ENCODE measurements at places on chromosomes 6 and 20. TPM values are rescaled to one million over a fixed set of nuclear protein-coding genes. Genes with fewer than 3 reads are reported as not detected.

IMPG1 gene
- total RNA-seq = not detected

BPIFB4 gene
- not detected for total RNA-seq

CLDN20 gene
- not detected for total RNA-seq

IL17A gene
- not detected for total RNA-seq

GRCh38 chr20:22829356-22829755 is 205.8 kb upstream of the SSTR4 start:
- DNase-seq = no peak

DNA sequence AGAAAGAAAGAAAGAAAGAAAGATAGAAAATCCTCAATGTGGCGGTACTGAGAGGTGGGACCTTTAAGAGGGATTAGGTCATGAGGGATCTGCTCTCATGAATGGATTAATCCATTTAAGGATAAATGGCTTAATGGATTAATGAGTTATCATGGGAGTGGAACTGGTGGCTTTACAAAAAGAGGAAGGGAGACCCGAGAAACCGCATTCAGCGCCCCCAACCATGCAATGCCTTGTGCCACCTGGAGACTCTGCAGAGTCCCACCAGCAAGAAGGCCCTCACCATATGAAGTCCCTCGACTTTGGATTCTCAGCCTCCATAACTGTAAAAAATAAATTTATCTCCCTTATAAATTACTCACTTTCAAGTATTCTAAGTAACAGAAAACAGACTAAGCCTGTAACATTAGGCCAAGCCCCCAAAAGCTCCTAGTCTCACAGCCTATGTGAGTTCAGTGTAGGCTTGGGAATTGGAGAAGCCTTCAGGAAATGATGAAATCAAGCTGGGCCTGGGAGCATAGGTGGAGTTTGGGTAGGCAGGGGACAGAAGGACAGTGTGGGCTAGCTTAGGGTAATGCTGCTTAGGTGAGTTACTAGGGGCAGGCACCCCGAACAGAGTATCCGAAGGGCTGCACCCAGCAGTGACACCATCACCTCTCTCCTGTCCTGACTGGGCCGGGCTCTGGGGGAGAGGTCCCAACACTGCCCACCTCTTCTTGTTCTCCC is 36.2 kb upstream of the RNF24 start:
- DNase-seq = no peak

DNA sequence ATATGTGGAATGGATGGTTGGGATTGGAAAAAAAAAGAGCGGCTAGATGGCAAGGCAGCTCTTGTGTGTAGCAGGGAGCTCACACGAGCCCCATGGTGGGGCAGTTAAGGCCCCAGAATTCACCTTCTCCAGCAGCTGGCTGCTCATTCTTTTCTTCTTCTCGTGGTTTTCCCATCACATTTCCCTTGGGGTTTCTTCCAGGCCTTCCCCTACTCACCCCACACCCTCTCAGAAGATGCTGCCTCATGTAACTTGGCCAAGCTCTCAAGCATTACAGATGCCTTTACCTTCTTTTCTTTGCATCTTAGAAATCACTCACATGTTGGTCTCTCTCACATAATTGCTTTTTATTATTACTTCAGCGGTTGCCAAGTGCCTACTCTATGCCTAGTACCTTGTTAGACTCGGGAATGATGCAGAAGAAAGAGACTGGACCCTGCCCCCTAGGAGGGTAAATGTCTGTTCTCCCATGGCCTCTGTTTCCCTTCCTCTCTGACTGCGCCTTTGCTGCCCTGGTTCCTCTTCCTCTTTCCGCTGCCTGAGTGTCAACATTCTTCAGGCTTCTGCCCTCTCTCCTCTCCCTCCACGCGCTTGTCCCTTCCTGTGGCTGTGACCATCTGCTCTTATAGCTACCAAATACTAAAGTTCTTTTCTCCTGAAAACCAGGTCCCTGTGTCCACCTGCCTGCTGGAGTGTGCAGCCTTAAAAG is 28.6 kb downstream of the PPARD start:
- no peak for DNase-seq

DNA sequence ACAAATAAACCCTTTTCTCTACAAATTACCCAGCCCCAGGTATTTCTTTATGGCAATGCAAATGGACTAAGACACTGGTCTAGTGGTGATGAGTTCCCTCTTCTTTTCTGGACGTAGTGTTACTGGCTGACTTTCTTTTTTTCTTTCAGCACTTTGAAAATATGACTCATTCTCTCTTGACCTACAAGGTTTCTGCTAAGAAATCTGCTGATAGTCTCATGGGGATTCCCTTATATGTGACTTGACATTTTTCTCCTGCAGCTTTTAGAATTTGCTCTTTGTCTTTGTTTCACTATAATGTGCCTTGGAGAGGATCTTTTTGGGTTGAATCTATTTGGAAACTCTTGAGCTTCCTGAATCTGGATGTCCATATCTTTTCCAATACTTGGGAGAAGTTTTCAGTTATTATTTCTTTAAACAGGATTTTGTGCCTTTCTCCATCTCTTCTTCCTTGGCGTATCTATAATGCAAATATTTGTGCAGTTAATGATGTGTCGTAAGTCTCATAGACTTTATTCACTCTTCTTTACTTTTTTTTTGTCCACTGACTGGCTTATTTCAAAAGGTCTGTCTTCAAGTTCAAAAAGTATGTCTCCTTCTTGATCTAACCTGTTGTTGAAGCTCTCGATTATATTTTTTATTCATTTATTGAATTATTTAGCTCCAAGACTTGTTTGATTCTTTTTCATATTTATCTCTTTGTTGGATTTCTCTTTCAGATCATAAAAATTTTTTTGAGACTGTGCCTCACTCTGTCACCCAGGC is 42.2 kb upstream of the TPD52L1 start:
- no peak for DNase-seq

DNA sequence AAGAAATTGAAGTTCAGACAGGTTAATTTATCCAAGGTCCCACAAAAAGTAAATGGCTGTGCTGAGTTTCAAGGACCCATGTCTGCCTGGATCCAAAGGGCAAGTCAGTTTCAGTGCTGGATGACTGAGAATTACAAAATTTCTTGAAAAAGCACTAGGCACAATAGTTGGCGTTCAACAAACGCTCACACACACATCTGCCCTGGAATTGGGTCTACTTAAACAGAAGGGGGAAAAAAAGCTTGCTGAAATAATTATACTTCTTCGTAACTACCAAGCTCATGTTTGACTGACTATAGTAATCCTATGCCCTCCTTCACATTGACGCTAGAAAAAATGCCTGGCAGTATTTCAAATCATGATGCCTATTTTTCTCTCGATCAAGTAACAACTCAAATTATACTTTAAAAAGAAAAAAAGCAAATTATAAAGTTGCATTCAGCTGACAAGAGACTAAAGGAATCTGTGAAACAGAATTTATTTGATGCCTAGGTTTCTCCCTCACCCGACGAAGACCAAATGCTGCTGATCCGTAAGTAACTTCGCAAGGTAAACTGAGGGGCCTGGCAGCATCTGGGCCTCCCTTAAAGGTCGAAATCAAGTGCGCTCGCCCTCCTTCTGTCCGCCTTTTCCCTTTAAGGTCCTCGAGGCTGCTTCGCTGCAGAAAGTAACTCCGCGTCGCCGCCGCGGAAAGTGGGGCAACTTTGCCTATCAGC is 650 bp upstream of the CD2AP start:
- DNase-seq = peak; percentile 8

GRCh38 chr6:168756009-168756634 is 315.1 kb downstream of the SMOC2 start:
- DNase-seq = no peak

- no peak for DNase-seq
These were observed 7.7 kb downstream of the SS18L1 start for GRCh38 chr20:62151225-62151624.

DNA sequence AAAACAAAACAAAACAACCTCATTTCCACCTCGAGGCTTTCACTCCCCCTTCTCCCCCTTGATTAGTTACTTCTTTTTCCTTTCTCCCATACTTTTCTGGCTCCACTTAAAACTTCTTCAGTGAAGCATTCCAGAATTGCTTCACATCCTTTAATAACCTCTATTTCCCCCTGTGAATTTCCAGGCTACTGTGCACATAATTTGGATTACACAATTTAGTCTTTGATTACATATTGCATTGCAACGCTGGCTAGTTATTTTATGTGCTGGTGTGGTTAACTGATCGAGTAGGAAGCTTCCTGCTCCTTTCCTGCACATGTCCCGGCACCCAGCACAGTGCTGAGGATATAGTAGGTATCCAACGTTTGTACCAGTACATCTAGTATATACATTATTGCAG is 28.1 kb upstream of the EEF1E1 start:
- DNase-seq = peak; percentile 32

DNA sequence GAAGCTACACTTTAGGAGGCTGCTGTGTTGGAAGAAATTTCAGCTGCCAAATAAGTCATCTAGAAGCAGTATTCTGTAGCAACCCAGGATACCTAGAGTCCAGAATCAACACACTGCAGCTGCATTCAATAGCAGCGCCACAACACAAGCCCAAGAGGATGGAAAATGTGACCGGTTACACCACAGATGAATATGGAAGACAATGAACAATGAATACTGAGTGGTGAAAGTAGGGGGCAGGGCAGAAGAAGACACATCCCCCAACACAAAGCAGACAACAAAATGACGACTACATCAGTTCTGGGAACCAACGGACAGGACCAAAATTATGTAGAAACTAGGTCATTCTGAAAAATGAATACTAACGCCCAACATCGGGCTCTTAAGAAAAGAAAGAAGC is 38.2 kb downstream of the KIF6 start:
- DNase-seq = no peak

GRCh38 chr6:30447237-30447636 is 42.1 kb upstream of the HLA-E start:
- no peak for DNase-seq

DNA sequence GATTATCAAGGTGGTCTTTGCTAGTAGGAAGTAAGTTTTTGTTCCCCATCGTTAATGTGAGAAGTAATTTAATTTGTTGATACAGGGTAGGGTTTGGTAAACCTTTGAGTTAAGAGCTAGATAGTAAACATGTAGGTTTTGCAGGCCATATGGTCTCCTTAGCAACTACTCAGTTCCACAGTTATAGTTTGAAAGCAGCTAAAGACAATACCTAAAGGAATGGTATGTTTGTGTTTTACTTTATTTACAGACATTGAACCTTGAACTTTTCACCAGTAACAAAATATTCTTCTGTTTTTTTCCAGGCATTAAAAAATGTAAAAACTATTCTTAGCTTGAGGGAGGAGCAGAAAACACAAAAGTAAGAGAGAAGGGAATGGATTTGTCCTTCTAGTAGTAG is 1.7 kb downstream of the CAP2 start:
- DNase-seq = no peak

GRCh38 chr6:132971676-132972075 is 157.3 kb downstream of the RPS12 start:
- DNase-seq = no peak

- DNase-seq = no peak
These were observed 86.1 kb downstream of the COL9A1 start for GRCh38 chr6:70216767-70217166.

DNA sequence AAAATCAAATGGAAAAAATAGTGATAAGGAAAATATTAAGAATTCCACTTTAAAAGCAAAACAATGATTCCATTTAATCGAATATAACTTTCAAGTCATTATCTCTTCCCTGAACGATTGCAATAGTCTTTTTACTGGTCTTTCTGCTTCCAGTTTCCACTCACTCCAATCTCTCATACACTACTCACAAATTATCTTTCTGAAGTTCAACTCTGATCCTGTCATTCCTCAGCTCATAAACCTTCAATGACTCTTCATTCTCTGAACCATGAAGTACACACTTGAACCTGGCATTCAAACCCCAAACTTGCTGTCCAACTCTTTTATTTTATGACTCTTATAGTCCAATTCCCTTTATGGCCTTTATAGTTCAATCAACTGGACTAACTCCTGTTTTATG is 304.1 kb upstream of the TCF21 start:
- no peak for DNase-seq

- peak; percentile 51 for DNase-seq
These were observed 5.5 kb upstream of the HLA-E start for GRCh38 chr6:30483677-30484279.

GRCh38 chr6:1240766-1241318 is 71.1 kb upstream of the FOXQ1 start:
- DNase-seq = no peak

DNA sequence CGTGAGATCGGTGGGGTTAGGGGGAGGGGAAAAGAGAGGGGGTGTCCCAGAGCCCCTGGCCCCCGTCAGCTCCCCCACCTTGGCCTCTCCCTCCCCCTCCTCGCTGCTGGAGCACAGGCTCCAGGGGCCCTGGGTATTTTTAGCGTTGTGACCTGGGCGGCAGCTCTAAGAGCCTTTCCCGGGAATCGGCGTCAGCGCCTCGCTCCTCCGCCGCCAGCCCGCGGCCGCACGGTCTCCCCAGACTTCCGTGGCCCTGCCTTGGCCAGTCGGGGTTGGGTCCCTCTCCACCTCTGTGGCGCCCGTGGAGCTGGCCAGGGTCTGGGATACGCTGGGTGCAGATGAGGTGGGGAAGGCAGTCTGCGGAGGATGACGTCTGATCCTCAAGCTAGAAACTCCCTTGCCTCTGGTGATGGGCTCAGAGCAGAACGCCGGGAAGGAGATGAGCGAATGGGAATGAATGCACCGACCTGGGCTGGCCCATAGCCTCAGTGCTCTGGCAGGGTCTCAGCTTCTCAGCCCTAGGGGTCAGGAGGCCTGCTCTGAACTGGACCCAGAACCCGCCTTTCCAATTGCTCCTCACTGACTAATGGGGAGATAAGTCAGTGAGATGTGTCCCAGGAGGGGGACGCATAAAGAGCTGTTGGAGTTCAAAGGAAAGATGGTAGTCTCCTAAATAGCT is 883 bp upstream of the DBNDD2 start:
- DNase-seq = peak; percentile 14

DNA sequence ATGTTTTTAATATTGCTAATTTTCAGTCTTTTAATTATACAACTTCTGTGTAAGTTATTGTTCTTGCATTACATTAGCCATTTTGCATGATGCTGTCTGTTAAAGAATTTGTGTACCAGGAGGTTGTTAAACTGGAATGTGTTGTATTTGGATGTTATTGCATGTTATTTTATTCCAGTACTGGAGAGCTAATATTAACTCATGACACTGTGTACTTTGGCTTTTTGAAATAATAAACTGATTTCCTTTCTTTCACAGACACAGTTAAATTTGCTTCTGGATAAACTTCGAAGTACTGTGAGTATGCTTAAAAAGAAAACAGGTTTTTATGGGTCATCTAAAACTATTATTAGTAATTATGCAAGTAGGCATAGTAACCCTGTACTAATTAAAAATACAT is 121.3 kb downstream of the MYO6 start:
- DNase-seq = no peak

DNA sequence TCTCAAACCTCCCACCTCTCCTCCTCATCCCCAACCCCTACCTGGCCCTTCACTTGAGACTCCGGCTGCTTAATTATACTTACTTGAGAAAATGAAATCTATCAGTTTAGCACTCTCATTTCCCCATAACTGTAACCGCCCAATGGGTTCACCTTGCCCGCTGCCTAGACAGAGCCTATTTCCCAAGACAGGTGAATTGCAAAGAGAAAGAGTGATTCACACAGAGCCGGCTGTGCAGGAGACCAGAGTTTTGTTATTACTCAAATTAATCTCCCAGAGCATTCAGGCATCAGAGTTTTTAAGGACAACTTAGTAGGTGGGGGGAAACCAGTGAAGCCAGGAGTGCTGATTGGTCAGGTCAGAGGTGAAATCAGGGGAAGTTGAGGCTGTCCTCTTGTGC is 301.4 kb upstream of the CDYL start:
- no peak for DNase-seq
